ENCODE measurements at places on chromosomes 6 and 20.

DNA sequence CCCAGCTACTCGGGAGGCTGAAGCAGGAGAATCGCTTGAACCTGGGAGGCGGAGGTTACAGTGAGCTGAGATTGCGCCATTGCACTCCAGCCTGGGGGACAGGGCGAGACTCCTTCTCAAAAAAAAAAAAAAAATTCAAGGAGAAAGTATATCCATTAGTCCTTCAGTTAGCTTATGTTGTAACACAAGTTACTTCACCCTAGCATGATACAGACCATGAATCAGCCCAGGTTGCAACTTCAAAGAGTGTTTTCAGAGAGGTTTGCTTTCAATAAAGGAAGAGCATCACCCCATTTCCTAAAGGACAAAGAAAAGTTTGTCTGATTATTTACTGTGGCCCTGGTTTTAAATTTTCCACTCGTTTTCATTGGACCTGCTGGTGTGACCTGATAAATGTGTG is 73.0 kb downstream of the SERAC1 start:
- DNase-seq: no peak

DNA sequence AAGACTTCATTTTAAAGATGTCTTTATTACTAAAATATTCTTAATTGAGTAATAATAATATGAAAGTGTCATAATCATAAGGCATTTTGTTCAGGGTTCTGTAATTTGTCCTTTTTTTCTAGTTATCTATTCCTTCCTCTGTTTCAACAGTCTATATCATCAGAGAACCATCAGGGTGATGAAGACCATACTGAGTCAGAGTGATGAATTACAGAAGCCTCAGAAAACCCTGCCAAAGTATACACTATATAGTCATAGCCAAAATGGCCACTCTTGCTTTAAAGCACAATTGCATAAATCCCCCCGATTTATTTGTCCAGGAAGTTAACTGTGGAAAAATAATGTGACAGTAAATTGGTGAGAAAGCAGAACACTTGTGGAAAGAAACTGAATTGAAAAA is 735.0 kb downstream of the EPHA7 start:
- DNase-seq: no peak

DNA sequence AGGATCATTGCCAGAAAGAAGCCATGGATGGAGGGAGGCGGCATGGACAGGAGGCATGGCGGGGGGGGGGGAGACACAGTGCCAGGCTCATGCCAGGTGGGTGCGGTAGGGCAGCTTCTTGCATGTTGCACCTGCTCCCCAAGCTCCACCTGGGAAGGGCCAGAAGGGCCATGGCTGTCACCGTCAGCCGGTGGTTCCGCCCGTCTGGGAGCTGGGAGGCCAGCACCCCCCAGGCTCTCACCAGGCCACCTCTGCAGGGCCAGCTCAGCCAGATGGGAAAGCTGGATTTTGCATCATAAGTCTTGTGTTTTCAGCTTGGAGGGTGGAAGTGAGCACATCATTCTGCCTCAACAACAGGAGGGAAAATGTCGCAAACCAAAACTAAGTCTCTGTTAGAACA is 404.7 kb downstream of the TAF4 start:
- no peak for DNase-seq

DNA sequence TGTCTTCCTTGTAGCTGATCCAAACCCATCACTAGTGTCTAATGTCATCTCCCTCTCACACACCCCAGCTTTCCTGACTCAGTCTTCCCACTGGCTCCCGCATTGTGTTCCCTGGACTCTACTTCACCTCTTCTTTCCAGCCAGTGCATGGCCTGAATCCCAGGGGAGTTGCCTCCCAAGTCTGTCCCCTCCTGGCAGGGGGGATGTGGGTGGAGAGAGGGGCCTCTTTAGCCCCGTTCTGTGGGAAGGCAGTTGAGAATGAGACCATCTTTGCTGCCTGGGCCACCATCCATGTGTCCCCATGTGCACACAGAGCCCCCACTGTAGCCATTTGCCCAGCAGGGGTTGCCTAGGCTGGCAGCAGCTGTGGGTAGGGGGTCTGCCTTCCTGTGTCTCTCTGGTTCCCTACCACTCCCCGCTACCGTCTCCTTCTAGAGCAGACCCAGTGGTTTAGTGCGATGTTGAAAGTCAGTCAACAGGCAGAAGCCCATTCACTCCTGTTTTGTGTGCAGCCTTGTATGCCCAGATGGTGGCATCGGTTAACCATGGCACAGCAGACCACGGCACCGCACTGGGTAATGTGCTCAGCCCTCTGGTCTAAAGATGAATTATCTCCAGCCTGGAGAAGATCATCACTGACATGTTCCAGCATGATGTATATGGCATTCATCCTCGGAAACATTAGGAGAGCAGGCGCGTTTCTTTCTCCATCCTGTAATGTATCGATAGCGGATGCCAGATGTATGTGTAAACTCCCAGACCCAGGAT is 178.8 kb upstream of the SNX9 start:
- no peak for DNase-seq

DNA sequence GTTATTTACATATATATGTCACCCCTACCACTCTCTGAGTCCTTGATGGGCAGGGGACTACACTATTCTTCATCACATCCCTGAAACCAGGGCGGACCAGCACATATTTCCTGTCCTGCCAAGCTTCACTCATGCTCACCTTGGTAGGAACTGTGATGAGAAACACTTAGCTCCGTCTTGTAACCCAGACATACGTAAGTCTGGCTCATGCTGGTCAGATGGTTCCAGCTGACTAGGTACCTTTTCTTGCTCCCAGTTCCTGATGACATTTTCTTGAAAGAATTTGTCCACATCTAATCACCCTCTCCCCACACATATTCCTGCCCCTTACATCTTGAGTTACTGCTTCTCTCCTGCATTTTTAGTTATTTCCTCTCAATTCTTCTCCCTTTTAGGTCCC is 122.2 kb upstream of the MYLIP start:
- DNase-seq: no peak

- DNase-seq: no peak
Measured at GRCh38 chr20:48070991-48071652, 285.8 kb upstream of the SULF2 start.
